Right kidney (tissue), 9 donors: ENCODE measurements at places on chromosomes 11 and 22.

DNA sequence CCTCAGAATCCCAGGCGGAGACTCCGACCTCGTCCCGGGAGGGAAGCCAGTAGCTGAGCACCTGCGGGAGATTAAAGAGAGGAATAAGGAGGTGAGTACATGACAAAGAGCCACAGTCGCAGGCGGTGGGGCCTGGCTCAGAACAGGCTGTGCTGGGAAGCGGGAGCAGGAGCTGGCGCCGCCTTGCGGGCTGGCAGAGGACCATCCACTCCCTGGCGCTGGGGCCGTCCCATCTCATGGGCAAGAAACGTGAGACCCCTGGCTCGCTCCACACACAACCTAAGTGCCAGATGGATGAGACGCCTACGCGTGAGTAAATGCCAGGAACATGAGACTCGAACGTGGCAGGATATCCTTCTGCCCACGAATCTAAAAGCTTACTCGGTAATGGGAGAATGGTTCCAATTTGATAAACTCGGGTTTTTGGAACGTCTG is 6.3 kb downstream of the CEND1 start:
- DNase-seq: peak; percentile 65

DNA sequence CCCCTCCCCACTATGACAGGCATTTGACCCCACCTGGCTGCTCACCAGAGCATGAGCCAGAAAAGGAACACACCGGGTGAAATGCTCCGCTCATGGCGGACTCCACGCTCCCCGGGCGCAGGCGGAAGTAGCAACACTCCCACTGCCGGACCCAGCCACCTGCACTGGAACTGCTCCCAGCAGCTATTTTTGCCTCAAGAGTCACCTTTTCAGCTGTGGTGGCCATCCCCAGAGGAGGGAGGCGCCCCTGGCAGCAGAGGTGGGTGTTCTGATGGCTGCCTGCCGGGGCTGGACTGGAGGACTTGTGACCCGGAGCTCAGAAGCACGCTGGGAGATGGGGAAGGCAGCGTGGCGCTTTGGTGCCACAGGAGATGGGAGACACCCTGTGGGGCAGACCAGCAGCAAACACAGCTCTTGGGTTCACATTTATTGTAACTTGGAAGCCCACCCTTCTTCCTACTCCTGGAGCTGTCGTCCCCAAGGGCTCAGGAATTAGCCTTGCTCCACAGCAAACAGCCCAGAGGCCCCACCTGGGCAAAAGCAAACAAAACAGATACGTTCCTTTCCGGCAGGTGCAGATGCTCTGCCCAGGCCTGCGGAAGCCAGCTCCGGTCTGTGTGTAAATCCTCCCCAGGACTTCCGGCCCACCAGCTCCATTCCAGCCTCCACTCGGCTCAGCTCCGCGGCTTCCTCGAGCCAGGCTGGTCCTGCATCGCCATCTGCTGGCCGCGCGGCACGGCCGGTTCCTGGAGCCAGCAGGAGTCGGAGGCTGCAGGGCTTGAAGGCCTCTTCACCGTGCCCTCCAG is 3.7 kb downstream of the RPS19BP1 start:
- DNase-seq: peak; percentile 79

GRCh38 chr11:34348919-34349318 is 8.9 kb downstream of the ABTB2 start:
- DNase-seq: no peak

DNA sequence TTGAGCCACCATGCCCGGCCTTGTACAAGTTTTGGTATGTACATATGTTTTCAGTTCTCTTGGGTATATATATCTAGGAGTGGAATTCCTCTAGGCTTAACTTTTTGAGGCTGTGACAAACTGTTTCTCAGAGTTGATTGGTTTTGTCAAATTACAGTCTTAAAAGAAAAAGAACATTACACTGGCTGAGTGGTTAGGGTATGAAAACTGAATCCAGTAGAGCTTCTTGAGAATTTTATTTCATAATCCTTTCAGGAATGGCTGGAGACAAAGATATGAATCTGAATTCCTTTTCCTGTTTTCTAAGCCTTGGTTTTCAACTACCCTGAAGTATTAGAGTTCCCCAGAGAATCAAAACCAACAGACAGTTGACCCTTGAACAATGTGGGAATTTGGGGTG is 6.5 kb downstream of the METTL15 start:
- no peak for DNase-seq

- DNase-seq: no peak
Measured at GRCh38 chr11:132853886-132854285, 678.4 kb downstream of the OPCML start.

DNA sequence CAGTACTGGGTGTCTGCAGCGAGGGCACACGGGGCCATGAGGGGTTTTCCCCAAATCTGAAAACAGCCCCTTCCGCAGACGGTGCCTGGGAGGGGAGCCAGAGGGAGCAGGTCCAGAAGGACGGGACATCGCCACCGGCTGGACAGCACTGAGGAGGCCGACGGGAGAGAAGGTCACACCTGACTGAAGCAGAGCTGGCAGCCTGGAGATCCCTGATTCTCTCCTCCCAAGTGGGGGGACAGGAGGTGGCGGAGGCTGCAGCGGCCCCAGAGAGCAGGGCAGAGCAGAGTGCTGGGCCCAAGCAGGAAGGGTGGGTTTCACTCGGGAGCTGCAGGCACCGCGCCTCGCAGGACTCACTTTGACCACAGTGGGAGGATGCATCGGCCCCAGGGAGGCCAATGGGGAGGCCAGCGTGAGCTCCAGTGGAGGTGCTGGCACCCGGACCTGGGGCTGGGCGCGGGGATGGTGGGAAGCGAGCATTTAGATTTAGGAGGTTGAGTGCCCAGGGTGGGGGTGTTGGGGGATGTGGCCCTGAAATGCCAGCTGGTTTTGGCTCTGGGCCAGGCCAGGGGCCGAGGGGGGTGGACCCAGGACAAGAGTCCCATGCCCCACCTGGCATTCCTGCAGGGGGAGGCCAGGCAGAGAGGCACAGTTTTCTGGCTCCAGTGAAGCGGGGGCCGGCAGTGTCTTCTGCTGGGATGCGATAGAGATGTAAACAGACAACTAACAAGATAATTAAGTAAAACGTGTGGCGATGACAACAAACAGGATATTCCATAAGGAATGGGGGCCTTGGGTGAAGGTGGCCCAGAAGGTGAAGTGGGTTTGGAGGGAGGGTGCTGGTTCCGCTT is 92.3 kb upstream of the FGF3 start:
- no peak for DNase-seq

DNA sequence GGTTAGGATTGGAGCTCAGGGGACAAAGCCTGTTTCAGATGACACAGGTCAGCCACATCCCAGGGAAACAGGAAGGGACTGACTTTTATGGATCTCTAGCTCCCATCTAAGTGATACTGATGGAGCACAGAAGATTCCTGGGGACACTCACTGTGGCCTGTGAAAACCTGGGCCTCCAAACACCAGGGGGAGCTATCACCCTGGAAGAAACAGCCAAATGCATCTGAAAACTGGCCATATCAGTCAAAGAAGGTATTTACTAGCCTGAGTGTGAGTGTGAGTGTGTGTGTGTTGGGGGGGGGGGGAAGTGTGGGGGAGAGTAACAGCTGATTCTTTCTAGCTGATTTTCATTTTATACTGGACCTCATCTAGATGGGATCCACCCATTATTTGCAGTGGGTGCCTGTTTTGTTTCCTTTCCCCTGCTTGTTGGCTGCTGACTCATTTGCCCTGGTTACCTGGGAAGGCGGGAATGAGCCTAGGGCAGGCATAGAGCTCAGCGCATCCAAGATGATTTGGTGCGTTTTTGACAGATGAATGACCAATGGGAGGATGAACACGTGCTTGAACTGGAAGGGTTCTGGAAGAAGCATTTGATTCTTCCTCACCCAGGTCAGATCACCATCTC is 284.0 kb downstream of the KIRREL3 start:
- DNase-seq: peak; percentile 42

GRCh38 chr11:78074756-78075155 is 4.9 kb downstream of the NDUFC2 start:
- DNase-seq: no peak

DNA sequence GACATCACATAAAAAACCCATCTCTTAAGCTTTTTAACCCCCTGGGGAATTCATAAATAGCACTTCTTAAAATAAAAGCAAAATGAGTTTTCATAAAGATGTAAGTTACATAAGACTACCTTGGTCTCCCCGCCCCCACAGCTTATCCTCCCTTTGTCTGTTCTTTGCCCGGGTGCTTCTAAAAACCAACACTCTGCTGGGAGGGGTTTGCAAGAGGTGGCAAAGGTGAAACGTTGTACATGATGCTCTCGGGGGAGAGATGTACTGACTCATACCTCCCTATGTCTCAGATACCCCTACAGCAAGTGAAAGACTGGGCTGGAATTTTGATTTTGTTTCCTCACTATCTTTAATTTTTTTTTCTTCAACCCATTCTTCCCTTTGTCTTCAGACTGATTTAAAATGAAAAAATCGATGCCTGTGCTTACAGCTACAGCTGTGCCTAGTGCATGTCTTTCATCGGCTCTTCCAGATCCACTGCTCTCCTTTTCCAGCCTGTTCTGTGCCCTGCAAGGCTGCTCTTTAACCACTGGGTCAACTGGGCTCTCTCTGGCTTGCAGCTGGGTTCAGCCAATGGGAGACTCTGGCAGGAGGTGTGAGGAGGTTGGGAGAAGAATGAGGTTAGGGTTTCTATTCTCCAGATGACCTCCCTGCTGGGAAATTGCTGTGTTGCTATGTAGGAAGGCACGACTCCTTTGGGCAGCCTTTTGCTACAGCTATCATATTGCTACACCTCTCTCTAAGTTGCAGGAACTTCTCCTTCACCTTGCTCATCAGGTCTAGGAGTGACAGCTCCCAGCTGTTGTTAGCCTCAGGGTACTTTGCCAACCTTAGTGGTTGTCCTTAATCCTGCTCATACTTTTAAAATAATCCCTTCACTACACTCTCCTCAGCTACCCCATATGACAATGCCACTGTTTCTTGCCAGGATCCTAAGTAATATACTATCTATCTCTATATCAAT is 266.5 kb downstream of the TENM4 start:
- no peak for DNase-seq

GRCh38 chr11:114180301-114181055 is 115.7 kb upstream of the NNMT start:
- no peak for DNase-seq

DNA sequence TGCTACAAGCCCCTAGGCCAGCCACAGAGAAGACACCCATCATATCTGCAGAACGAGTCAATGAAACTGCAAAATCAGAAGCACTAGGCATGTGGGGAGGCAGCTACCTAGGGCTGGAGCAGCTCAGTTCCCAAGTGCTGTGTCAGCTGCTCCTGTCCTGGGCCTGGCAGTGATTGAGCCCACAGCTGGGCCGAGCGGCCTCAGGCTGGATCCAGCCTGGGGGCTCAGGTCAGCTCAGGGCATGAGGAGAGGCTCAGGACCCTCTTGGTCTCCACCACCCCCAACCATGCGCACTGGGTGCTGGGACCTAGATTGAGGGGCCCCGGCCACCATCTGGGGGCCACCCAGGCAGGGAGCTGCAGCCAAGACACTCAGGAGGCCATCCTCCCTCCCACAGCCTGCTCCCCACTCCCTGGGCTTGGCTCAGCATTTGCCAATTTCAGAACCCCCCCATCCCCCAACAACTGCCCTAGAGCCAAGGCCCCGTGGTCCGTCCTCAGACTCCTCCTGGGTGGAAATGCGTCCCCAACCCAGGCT is 2.4 kb upstream of the TNNT3 start:
- no peak for DNase-seq

DNA sequence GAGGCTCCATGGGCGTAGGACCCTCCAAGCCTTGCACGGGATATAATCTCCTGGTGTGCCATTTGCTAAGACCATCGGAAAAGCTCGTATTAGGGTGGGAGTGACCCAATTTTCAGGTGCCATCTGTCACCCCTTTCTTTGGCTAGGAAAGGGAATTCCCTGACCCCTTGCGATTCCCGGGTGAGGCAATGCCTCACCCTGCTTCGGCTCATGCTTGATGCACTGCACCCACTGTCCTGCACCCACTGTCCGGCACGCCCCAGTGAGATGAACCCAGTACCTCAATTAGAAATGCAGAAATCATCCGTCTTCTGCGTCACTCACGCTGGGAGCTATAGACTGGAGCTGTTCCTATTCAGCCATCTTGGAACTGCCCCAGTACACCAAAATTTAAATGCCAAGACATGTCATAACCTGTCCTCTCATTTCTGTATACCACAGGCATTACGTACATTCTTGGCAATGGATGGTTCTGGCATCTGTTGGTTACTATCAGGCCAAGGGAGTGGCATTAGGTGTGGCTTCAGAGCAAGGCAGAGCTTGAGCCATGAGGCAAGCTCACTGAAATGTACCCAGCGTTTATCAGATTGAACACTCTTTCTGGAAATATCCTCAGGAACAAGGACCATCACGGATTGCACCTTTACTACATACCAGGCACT is 95.4 kb upstream of the GALNT18 start:
- DNase-seq: no peak

DNA sequence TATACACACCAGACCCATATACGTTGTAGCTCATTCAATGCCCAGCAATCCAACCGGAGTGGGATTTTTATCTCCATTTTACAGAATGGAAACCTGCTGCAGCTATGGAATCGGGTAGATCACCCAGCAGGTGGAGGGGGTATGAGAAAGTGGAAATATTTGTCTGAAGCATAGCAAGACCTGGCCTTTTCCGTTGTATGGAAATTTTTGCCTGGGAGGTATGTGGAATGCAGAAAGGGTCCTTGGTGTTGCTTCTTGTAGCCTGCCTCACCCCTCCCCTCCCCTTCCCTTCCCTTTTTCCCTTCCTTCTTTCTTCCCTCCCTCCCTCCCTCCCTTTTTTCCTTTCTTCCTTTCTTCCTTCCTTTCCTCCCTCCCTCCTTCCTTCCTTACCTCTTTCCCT is 15.2 kb downstream of the TSPAN18 start:
- no peak for DNase-seq

- DNase-seq: no peak
Measured at GRCh38 chr11:61906522-61906909, 10.8 kb downstream of the RAB3IL1 start.

DNA sequence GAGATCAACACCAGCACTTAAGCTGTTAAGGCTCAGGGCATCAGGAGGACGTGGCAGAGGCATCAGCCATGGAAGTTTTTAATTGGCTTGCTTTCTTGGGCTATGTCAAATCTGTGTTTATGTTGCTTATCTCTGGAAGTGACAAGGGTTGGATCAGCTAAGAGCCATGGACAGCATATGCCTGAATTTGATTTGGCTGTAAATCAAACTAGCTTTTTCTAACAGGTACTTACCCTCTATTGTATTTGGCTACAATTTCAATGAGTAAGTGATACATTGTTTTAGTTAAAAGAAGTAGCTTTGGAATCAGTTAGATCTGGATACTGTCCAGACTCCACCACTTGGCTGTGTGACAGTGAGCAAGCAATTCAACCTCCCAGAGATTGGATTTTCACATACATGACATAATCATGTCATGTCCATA is 936.6 kb downstream of the OPCML start:
- no peak for DNase-seq

DNA sequence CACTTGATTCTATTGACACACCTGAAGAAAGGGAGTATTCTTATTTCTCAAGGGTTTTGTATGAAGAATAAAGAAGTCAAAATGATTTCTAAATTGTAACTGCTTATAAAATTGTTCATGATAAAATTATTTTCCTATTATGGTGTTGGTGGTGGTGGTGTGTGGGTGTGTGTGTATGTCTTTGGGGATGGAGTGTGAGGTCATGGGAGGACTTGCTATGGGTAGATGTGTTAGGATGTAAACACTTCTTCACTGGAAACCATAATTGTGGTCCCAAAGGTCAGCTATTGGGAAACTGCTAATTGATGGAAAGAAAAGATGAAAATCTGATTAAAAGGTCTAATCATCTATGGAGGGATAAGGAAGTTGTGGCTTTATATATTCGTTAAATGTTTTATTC is 5.1 kb downstream of the TRIM22 start:
- no peak for DNase-seq
